Stimulated activated CD4-positive, alpha-beta T cell treated with anti-CD3 and anti-CD28 coated beads, Interleukin-12 subunit alpha, Interleukin-12 subunit beta, amount 100 ng/mL, for 48 hours (primary cell): ENCODE measurements at places on chromosomes 2 and 18.

GRCh38 chr2:233967164-233967563 is 50.0 kb downstream of the TRPM8 start:
- DNase-seq, result no peak

GRCh38 chr2:24926602-24927252 is 6.7 kb upstream of the ADCY3 start:
- peak; percentile 55 for DNase-seq

GRCh38 chr2:231716666-231717280 is 8.4 kb downstream of the PTMA start:
- DNase-seq, result no peak

DNA sequence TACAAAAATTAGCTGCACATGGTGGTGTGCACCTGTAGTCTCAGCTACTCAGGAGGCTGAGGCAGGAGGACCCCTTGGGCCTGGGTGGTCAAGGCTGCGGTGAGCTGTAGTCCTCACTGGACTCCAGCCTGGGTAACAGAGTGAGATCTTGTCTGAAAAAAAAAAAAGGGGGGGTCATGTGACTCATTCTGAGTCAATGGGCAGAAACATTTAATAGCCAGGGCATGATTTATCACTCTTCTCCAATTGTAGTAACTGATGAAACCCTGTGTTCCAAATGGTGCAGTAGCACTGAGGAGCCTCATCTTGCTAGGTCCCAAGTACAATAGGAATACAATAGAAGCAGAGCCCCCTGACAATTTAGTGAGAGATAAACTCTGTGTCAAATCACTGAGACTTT is 78.9 kb upstream of the CCDC68 start:
- DNase-seq, result no peak

- DNase-seq, result no peak
Observed at GRCh38 chr18:74171910-74172606, 23.7 kb downstream of the TIMM21 start.

GRCh38 chr2:61911510-61911909 is 6.0 kb downstream of the COMMD1 start:
- no peak for DNase-seq

- no peak for DNase-seq
Observed at GRCh38 chr18:63676526-63677323, 15.0 kb upstream of the SERPINB3 start.

- no peak for DNase-seq
Observed at GRCh38 chr2:224098481-224099230, 59.6 kb upstream of the SERPINE2 start.

- DNase-seq, result no peak
Observed at GRCh38 chr18:51185075-51185474, 12.4 kb downstream of the MEX3C start.

- no peak for DNase-seq
Observed at GRCh38 chr2:173193925-173194324, 118.3 kb downstream of the MAP3K20 start.

DNA sequence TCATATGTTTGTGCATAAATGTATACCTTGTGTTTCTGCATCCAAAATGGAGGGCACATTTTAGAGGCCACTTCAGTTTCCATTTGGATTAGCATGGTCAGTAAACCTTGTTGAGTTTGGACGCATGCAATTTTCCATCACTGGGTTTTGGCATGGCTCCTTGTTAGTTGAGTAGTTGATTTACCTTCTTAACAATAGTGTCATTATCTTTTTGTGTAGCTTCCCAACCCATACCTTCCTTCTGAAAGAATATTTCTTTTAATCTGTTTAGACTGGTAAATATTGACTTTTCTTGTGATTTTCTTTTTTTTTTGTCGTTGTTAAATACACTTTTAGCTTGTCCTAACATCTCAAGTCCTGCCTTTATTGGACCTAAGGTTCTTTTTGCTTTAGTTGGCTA is 15.5 kb downstream of the RPIA start:
- no peak for DNase-seq

- DNase-seq, result no peak
Observed at GRCh38 chr2:196088203-196088602, 19.6 kb upstream of the DNAH7 start.

- DNase-seq, result no peak
Observed at GRCh38 chr18:29879763-29880162, 1162.8 kb downstream of the DSC3 start.
